Stimulated activated CD8-positive, alpha-beta memory T cell treated with anti-CD3 and anti-CD28 coated beads, Interleukin-15, amount 100 ng/mL, for 48 hours (primary cell): ENCODE measurements at places on chromosomes 6 and 20.

DNA sequence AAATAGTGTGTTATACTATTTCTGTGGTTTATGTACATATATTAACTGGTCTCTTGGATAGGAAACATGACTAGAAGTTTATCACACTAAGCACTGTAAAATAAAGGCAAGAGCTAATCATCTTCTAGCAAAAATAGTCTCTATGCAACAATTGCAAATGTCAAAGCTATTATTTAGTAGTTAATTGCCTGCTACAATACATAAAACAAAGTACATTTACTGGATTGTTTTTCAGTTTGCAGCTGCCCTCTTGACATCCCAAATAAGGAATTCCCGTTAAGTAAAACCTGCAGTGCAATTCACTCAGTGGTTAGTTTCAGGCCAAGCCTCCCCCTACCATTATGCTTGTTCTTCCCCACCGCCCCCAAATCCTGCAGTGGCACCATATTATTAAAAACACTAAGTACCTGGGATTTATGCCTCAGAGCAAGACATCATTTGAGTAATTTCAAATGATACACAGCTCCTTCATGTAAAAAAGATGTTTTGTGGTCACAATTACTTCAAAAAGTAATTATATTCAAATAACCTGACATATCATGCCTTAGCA is 1.6 kb upstream of the ATP5F1E start:
- no peak for DNase-seq

- DNase-seq: no peak
Observed at GRCh38 chr6:6004390-6004995, 2.2 kb downstream of the NRN1 start.

DNA sequence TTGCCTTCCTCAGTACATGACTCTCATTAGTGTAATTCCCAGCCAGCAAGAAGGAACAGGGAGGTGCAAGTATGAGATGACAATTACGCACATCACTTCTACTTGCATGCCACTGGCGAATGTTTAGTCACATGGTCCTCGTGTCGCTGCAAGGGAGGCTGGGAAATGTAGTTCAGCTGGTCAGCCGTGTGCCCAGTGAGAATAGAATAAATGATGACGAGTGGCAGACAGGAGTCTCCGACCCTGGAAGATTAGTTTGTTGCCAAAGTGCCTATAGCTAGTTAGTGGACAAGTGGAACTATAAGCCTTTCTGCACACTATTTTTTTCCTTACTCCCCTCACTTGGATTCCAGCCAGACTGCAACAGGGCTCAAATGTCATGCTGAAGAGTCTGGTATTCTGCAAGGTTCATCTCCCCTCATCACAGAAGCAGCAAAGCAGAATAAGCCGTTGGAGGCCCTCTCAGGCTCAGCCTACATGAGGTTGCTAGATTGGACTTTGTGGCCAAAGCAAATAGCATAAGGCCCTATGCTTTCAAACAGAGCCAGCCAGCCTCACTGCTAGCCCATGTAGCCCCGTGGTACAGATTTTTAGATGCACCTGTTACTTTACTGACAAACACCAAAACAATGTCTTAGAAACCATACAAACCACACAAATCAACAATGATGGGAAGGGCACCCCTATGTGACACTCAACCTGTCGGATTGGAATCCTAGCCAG is 9.7 kb downstream of the LINC00237 start:
- no peak for DNase-seq

- no peak for DNase-seq
Observed at GRCh38 chr6:3726421-3726820, 25.1 kb downstream of the PXDC1 start.

DNA sequence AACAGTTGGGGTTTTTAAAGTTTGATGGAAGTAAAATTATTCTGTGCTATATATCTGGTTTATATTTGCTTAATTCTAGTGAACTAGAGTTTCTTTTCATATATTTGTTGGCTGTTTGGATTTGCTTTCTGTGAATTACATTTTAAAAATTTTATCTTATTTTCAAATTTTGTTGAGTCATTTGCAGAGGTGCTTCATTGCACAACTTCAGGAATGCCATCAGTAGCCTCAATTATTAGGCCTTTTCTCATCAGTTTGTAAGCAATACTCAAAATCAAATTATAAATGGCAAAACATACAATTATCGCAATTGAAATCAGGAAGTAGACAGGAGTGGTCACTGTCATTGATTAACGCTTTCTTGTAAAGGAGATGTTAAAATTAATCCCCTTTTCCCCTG is 96.9 kb downstream of the UBE3D start:
- DNase-seq: no peak

GRCh38 chr6:138907167-138907566 is 80.9 kb downstream of the REPS1 start:
- DNase-seq: no peak

DNA sequence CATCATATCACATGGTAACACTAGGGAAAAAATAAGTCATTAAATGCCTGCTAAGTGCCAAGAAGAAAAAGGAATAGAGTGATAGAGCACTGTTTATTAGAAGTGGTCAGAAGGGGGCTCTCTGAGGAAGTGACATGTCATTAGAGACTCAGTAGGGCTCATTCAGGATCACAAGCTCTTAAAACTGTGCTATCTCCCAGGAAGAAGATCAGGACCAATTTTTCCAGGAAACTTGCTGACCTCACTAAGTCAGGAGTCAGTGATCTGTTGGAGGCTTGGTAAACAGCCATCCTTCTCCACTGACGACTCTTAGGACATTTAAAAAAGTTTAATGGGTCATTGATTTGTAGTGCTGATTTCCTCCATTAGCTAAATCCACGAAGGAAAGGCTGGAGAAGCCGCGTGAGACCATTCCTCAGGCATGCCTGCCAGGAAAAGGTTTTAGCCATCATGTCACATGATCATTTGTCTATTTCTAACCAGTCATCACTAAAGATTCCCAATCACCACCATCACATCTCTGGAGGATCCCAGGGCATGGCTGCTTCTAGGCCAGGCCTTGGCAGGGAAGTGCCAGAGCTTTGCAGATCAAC is 5.9 kb upstream of the PTPN1 start:
- DNase-seq: no peak

GRCh38 chr20:25313593-25313992 is 65.7 kb downstream of the PYGB start:
- DNase-seq: no peak

DNA sequence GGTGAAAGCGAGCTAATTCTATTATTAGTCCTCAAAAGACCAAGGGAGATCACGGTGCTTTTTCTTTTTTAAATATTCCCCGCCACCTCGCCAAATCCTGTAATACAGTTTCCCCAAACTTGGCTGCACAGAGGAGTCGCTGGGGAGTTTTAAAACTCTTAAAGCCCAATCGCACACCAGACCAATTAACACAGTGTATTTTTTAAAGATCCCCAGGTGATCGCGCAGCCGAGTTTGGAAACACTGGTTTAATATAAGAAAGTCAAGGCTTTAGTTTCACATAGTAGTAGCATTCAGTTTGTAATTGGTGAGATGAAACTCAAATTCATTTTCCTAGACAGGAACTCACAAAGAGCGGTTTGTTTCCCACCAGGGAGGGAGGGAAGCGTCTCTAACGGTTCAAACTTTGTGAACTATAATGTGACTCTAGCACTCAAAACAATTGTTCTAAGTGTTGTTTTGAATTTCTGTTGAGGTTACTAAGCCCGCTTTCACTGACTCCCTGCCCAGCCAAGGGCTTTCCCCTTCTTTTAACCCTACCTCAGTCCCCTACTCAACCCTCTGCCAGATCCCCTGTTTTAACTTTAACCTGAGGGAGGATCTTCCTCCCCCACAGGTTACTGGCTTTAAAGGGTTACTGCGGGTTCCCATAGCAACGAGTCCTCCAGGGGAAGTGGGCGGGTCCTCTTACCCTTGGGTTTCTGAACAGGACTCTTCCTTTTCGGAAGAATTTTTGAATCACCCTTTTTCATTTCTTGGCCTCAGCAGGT is 25.7 kb upstream of the BTBD3 start:
- DNase-seq: peak; percentile 26

DNA sequence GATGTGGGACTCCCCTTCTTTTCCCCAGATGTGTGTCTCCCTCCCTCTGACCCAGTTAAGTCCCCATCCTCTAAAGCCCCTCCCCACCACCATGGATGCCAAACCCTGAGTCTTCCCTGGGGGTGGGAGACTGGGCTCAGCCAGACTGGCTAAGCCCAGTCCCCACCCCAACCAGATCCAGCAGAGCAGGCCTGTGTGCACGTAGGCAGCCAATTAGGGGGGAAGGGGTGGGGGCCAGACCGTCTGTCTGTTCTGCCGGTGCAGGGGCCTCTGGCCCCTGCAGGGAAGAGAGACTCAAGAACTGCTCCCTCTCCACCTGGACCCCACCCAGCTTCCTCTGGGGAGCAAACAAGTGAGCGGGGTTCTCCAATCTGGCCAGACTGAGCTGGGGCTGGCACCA is 605 bp downstream of the COX4I2 start:
- DNase-seq: no peak

- DNase-seq: no peak
Observed at GRCh38 chr6:122604676-122605075, 5.5 kb upstream of the PKIB start.

GRCh38 chr20:52805296-52805571 is 166.9 kb upstream of the TSHZ2 start:
- DNase-seq: no peak

- no peak for DNase-seq
Observed at GRCh38 chr6:73610444-73611275, 43.1 kb downstream of the SLC17A5 start.

DNA sequence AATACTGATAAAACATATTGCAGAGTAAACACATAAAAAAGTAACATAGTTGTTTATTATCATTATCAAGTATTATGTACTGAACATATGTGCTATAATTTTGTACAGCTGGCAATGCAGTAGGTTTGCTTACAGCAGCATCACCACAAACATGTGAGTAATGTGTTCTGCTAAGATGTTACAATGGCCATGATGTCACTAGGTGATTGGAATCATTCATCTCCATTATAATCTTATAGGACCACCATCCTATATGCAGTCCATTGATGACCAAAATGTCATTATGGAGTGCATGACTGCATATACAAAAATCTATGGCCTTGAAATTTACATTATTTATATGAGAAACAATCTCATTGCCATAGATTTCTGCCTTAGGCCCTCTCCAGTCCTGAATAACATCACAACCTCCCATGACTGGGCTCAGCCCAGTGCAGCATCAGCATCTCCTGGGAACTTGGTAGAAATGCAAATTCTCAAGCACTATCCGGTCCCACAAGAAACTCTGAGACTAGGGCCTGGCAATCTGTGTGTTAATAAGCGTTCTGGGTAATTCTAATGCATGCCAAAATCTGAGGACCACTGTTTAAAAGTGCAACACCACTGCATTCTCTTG is 352.0 kb upstream of the MARCKS start:
- no peak for DNase-seq

DNA sequence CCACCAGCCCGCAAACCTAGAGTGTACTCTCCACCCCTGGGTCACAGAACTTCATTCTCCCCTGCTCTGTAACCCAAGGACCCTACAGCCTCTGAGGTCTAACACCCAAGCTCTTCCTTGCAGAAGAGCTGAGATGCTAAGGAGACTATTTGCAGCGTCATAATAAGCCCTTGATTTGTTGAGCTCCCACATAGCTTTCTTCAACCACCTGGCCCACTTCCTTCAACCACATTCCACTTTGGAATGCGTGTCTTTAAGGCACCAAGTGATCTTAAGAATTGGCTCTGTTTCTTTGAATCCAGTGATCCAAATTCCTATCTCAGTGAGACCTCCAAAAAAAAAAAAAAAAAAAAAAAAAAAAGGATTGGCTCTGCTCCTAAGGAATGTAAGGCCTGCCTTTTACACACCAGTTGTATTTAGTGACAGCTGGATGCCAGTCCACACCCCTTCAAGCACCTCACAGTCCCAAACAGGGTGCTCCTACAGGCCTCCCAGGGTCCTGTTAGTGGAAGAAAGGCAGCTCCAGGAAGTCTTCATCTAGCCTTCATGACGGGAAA is 106.2 kb downstream of the UBE3D start:
- no peak for DNase-seq

DNA sequence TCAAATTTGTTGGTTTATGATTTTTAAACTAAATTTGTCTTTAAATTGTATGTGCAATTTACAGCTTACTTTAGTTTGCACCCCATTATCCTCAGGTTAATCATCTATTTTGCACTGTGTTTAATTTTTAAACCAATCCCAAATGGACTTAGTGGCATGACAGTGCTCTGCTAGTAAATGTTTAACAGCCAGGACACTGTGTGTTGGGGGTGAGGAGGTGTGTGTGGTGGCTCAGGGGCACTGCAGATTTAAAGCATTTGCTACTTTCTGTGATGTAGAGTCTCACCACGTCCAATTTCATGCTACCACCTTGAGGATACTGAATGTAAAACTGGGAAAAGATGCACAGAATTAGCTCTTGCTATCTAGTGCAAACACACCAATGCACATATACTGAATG is 225.7 kb downstream of the HAO1 start:
- DNase-seq: no peak

DNA sequence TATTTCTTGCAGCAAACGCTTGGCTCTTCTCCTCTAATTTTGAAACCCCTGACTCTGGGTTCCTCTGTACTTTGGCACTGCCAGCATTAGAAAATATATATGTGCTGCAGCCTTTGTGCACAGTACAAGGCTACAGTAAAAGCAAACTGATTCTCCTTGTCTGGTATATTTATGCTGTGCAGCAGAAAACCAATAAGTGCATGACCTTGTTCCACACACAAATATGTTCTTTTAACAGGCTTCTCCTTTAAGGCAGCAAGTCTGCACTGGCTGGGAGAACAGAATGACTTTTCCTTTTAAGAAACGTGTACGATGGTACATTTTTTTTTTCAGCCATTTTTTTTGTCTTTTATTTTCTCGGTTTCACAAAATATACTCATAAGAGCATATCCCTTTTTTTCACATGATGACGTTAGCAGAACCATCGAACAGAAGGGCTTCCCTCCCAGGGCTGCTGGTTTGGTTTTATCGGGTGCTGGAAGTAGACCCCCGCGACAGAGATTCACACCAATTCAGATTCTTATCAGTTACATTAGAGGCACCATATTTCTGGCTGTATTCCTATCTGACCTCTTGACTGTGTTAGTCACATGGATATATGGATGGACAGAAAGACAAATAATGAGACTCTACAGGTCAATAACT is 129.9 kb upstream of the ARID1B start:
- no peak for DNase-seq

DNA sequence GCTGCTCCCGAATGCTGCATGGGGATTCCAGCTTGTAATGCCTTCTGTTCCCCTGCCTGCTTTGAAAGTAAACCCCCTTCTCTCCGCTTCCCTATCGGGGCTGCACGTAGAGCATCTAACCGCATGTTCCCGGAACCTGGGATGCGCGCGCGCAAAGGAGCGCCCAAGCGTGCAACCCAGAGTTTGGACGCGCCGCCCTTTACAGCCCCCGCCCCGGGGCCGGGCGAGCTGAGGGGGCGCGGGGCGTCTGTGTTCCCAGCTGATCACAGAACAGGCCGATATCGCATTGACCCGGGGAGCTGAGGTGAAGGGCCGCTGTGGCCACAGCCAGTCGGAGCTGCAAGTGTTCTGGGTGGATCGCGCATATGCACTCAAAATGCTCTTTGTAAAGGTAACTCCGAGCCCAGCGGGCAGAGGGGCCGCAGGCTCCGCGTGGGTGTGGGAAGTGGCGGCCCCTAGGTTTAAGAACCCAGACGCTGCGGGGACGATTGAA is 1.4 kb downstream of the LAMP5 start:
- no peak for DNase-seq
